Caudate nucleus (tissue), 63 donors: ENCODE measurements at places on chromosomes 11 and 22.

- DNase-seq, result no peak
Measured at GRCh38 chr11:77883775-77884174, 62.8 kb downstream of the AAMDC start.

- no peak for DNase-seq
Measured at GRCh38 chr22:42258126-42258525, 12.3 kb downstream of the TCF20 start.

- no peak for DNase-seq
Measured at GRCh38 chr11:12454782-12455181, 77.4 kb downstream of the PARVA start.

- DNase-seq, result no peak
Measured at GRCh38 chr11:61007956-61008896, 36.7 kb downstream of the CD6 start.

DNA sequence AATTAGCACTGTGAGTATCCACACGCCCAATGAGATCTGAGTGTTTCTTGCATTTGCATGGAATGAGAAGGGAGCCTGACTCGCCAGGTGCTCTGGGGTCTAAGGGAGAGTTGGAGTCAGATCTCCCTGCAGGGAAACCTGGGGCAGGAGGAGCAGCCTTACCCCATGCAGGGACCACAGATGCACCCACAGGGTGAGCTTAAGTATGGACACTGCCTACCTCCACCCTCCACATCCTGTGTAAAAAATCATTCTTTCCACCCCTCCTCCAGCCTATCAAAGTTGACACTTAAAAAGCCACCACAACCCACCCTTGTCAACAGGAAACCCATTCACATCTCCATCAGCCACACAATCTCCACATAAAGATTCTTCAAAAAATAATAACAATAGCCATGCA, 67.0 kb upstream of the IGLL5 start:
- no peak for DNase-seq

DNA sequence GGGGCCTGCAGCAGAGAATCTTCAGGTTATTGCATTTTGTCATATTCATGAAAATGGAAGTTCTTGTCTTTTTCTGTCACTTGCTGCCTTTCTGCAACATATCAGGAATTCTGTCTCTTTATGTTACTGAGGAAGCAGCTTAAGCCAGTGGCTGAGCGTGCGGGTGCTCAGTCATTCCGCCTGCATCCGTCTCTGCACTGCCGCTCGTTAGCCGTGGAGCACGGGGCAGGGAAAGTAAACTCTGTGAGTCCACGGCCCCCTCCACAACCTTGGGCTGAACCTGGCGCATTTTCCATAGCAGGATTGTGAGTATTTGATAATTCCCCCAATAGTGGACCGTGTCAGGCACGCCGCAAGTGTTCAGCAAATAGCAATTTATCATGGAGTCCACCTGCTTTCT, 1007.7 kb downstream of the BRD1 start:
- no peak for DNase-seq

- no peak for DNase-seq
Measured at GRCh38 chr11:104713401-104713800, 184.9 kb downstream of the CASP12 start.

GRCh38 chr11:68966894-68967780, 13.6 kb downstream of the MRGPRD start:
- DNase-seq, result no peak

DNA sequence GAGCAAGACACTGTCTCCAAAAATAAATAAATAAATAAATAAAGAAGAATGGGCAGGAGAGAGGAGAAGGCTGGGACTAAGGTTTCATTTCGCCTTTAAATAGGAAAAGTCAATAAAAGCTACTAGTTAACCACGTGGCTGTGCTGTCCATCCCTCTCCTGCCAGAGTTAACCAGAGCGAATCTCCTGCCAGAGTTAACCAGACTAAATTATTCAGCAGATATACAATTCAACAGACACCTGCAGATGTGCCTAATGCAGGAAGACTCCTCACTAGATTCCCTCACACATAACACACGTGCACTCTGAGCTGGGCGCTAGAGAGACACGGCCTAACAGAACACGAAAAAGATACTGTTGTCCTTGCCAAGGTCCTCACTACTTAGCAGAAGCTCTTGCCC, 156.1 kb downstream of the IGLL1 start:
- no peak for DNase-seq

- peak; percentile 58 for DNase-seq
Measured at GRCh38 chr11:78420255-78420764, 2.7 kb upstream of the GAB2 start.

DNA sequence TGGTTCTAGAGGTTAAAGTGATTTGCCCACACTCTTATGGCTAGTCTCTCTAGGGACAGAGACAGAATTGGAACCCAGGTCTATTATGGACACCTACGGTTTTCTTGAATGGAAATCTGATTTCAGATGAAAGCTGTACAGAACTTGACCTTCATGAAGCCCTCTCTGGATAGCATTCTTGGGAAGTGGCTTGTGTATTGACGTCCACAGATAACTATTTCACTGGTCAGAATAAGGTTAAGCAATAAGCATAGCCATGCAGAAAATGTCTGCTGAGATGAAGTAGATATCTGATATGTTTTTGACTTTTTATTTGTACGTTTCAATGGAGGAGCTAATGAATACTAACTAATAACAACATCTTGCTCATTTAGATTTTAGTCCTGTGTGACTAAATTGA, 1.1 kb downstream of the TLCD5 start:
- no peak for DNase-seq

- no peak for DNase-seq
Measured at GRCh38 chr11:131626788-131627187, 256.4 kb downstream of the NTM start.

DNA sequence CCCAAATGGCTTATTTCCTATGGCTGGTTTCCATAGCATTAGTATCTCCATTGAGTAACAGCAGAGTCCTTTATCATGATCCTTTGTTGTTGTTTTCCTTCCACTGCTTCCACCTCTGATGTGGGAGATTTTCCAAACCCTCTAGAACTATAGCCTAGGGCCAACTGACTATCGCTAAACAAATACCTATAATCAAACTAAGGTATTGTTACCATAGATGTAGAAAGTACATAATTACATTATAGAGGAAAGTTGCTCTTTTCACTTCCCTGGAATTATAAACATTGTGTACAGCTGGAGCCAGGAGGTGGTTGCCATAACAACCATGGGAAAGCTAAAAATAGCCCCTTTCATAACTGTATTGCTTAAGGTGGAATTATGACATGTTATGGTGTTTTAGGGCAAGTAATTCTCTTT, 47.0 kb upstream of the ALKBH3 start:
- DNase-seq, result no peak

DNA sequence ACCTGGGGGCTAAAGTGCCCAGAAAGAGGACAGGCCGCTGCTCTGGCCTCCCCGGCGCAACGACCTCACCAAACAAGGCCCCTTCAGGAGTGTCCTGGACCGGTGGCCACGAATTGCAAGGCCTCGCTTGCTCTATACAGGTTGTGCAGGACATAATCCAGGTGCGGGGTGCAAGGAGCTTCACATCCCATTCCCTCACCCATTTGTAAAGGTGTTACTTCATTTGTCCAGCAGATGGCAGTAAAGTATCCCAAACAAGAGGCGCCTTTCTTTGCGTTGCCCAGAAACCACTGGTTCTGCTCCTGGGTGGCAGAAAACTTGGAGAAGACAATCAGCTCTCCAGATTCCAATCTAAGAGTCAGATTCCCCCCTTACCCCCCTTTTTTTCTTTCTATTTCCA, 35.9 kb upstream of the PRDM11 start:
- DNase-seq, result no peak

DNA sequence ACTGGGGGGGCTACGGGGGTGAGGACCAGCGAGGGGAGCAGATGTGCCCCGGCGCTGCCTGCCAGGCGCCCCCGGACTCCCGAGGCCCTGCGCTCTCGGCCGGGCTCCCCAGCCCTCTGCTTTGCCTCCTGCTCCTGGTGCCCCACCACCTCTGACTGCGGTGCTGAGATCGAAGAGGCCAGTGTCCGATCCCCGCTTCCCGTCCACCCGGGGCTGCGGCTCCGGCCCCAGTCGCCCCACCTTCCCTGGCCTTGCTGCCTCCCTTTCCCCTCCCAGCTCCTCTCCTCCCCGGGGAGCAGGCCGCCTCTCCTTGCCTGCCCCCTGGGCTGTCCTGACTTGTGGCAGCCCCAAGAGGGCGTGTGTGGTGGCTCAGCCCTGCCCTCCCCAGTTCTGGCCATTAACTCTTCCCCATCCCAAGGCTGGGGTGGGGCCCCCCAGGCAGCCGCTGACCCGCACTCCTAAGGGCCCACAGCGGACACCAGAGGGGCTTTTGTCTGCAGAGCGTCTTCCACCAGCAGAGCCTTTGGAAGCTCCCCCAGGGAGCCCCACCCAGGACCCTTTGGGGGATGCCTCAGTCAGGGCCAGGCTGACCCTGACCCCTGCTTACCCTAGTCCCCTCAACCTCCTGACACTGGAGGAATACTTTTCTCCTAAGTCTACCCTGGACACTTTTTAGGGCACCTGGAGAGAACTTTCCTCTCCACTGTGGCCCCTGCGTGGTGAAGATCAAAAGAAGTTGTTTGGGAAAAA, 16.6 kb downstream of the RTN4RL2 start:
- no peak for DNase-seq

DNA sequence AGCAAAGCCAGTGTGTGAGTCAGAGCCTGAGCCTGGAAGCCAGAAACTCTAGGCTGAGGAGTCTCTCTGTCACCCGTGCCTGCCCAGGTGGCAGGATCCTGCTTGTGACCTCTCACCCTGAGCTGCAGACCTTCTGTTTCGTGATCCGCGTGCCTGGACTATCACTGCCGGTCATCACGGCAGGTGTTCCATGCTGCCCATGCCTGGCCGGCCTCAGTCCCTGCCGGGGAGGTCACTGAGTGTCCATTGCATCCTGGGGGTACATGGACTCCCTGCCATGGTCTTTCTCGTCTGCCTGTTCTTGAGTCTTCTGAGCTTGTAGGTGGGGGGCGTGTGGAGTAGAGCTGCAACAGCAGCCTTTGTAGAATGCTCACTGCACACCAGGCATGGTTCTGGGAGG, 1032.4 kb downstream of the TBC1D22A start:
- DNase-seq, result no peak

DNA sequence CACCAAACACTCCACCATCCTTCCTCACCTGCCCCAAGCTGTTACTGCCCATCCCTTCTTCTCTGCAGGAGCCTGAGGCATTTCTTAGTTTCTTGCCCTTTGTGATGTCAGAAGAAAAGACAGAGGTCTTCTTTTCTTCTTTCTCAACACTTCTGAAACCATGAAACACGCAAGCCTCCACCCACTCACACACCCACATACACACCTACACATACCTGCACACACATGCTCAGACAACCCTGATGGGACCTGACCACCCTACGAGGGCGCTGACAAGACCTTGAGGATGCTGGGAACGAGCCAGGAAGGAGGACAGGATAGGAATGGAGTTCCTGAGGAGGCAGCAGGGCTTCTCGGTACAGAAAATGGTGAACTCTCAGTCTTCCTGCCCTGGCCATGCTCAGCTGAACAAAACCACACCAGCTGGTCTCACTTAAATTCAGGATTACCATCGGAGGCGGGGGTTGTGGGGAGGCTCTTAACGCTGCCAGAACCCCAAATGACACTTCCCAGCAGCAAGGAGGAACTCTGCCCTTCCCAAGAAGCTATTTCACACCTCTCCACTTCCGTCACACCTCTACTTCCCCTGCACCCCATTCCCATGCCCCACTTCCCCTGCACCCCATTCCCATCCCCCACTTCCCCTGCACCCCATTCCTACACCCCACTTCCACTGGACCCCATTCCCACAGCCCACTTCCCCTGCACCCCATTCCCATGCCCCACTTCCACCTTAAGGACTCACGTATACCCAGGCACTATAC, 41.0 kb downstream of the CSF2RB start:
- DNase-seq, result no peak

GRCh38 chr11:25860677-25861450, 471.1 kb upstream of the ANO3 start:
- DNase-seq, result no peak

GRCh38 chr11:68313574-68314202, 1.3 kb downstream of the LRP5 start:
- no peak for DNase-seq

DNA sequence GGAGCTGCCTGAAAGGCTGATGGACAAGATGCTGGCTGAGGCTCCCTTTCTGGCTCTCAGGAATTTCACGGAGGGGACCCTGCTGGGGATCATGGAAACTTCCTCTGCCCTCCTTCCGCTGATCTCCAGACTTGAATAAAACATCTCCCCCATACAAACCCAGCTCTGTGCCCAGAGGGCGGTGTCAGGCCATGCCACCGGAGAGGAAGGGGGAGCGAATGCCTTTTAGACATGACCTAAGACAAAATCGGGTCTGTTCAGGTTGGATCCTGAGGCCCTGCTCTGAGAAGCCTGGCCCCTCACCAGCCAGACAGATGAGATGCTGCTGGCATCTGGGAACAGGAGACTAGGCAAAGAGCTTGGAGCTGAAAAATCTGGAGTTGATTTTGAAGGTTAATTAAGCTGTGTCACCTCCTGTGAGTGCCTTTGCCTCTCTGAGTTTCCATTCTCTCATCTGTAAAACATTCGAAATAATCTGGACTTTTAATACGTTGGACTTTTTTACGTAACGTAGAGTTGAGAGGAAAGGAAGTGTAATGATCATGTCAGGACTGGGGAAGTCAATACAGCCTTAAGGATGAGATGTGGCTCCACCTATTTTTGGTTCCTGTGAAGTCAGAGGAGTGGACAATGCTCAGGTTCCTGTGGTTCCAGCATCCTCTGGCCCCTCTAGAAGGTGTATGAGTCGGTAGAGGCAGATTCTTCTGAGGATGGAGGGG, 163.6 kb downstream of the ST3GAL4 start:
- no peak for DNase-seq

DNA sequence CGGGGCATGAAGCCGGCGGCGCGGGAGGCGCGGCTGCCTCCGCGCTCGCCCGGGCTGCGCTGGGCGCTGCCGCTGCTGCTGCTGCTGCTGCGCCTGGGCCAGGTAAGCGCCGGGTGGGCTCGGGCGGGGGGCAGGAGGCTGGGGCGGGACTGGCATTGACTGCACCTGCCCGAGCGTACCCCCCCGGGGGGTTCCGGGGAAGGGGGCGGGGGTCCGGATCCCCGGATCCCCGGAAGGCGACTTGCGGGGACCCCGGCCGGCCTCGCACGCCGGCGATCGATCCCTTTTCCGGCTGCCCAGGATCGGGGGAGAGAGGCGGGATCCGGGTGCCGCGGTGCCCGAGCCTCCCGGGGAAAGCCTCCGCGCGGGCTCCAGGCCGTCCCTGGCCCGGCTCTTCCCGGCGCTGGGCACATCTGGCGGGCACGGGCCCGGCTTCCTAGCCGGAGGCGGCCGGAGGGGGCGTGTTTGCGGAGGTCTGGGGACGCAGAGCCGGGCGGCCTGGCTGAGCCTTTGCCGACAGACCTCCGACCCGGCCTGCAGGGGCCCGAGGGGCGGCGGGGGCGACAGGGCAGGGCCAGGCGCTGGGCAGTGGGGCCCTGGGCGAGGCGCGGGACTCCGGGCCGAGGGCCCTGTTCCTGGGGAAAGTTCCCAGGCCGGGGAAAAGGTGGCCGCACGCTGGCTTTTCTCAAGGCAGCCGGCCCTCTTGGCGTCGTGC, 705 bp downstream of the PTPRJ start:
- DNase-seq, result peak; percentile 66

GRCh38 chr11:72222907-72223614, 1.5 kb upstream of the INPPL1 start:
- DNase-seq, result no peak

GRCh38 chr22:45743687-45744086, 72.1 kb downstream of the ATXN10 start:
- no peak for DNase-seq

GRCh38 chr22:29848111-29848510, 10.0 kb upstream of the ASCC2 start:
- no peak for DNase-seq

GRCh38 chr11:119683783-119684182, 45.2 kb downstream of the NECTIN1 start:
- DNase-seq, result no peak
